ENCODE measurements at places on chromosomes 6 and 20.

- no peak for DNase-seq
Measured at GRCh38 chr20:23541330-23541729, 27.0 kb downstream of the CST9L start.

DNA sequence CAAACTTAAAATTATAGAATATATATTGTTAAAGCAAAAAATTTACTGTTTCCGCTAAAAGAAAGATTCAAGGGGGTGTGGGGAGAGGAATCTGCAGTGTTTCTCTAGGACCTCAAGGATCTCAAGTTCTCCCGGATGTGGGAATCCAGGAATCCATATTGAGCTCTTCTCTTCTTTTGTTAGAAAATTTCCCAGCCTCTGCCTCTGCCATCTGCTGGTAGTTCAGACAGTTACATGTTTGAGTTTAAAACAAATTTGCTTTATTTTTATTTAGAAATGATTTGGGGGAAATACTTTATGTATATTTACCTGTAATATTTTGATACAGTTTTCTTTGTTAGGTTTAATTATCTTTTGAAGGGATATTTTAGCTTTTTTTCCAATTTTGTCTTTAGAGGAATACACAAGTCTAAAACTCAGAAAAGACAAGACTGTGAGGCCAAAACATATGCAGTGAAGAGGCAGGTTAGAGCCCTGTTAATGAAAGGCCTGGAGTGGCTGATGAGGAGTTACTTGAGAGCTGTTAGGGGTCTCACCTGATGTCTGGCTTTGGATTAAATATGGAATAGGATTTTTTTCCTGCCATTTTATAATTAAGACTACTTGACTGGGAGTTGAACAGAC is 268.8 kb downstream of the ARID1B start:
- no peak for DNase-seq

- DNase-seq: no peak
Measured at GRCh38 chr6:27448456-27448855, 24.4 kb downstream of the ZNF184 start.

DNA sequence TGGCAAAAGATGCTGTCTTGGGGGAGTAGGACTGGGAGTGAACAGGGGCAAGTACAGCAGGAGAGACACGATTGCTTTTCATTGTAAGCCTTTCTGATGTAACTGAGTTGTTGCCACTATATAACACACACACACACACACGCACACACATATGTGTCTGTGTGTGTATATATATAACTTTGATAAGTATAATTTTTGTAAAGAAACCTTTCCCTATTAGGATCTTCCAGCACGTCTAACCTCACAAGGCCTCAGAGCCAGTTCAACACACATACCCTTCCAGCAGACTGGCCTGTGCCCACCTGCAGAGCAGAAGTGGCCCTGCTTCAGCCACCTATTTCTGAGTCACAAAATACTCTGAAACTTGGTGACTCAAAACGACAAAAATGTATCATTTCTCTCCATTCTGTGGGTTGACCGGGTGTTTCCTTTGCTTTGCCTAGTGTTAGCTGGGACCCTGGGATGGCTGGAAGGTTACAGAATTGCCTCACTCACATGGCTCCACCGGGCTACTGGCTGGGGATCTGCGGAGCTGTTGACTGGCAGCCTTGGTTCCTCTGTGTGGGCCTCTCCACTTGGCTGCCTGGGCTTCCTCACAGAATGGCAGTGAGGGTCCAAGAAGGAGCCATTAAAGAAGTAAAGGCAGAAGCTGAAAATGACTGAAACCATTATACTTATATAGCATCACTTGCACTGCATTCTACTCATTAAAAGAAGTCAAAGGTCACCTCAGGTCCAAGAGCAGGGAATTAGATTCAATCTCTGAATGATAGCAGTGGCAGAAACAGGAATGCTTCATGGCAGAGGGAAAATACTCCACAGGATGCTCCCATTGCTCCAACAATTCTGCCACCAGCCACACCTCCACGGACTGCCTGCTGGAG is 126.4 kb downstream of the BANF2 start:
- no peak for DNase-seq

DNA sequence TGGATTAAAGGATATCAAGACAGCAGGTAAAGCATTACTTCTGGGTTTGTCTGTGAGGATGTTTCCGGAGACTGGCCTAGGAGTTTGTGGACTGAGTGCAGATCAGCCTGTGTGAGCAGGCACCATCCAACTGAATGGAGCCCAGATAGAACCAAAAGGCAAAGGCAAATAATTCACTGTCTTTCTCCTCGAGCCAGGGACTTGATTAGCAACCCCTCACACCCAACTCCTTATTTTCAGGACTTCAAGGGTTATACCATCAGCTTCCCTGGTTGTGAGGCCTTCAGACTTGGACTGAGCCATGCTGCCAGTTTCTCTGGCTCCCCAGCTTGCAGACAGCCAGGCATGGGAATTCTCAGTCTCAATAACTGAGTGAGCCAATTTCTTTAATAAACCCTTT is 19.3 kb downstream of the PSMB1 start:
- DNase-seq: no peak

- no peak for DNase-seq
Measured at GRCh38 chr20:63313349-63314014, 20.5 kb downstream of the COL20A1 start.

GRCh38 chr6:149484733-149485700 is at the start of gene ZC3H12D:
ZC3H12D (minus strand) TSS chr6:149485014; CDS start chr6:149474543, 10,471 bp downstream.
- no peak for DNase-seq

DNA sequence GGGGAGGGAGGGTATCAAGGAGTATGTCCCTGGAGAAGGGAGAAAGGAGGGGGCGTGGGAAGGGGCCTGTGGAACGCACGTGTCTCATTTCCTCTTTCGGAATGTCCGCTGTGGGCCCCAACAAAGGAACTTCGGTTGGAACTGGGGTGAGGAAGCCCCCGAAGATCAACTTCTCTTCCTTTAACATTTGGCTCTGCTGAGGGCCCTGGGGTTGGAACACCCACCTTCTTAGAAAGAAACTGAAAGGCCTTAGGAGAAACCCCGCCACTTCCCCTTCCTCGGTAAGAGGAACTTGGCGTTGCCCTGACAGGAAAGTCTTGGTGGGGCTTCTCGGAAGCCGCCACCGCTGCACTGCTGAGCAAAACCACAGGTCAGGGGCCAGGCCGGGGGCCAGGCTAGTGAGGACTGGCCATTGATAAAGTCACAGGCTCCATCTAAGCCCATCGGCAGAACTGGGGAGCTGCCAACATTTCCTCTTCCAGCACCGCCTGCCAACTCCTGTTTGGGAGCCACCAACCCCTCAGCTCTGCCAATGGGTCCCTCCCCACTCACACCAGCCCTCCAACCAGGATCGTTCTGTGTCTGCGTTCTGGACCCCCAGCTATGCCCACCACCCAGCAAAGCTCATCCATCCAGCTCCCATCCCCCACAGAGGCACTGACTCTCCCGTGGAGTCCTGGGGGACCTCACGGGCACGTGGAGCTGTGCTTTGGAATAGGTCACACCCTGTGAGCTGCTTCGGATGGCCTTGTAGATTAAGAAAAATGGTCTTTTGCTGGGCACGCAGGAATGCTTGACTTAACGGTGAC is 44.8 kb downstream of the FGD2 start:
- no peak for DNase-seq

GRCh38 chr20:41167481-41168253 is 30.3 kb downstream of the PLCG1 start:
- no peak for DNase-seq

- no peak for DNase-seq
Measured at GRCh38 chr6:86502497-86502896, 434.8 kb upstream of the HTR1E start.

DNA sequence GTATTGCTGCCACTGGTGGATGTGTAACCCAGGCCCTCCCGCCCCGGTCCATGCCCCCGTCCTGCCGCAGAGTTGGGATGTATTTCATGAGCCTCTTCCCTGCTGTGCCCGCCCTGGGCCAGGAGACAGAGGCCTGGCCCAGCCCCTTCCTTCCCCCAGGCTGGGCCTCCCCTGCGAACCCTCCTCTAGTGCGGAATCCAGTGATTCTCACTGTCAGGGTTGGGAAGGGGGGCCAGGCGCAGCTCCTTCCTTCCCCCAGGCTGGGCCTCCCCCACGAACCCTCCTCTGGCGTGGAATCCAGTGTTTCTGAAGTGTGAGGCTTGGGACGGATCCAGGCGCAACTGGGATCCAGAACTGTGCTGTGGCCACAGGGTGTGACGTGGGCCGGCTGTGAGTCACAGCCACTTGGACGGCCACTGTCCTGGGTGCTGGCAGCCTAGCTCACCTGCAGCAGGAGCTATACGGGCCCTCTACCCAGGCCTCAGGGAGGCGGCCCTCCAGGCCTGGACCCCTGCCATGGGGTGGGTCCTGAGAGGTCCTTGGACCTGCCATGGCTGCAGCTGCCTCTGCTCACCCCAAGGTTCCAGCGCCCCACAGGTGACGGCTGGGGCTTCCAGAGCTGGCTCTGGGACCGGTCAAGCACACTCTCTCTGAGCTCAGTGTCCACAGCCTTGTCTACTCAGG is 28.3 kb downstream of the COL20A1 start:
- DNase-seq: no peak

DNA sequence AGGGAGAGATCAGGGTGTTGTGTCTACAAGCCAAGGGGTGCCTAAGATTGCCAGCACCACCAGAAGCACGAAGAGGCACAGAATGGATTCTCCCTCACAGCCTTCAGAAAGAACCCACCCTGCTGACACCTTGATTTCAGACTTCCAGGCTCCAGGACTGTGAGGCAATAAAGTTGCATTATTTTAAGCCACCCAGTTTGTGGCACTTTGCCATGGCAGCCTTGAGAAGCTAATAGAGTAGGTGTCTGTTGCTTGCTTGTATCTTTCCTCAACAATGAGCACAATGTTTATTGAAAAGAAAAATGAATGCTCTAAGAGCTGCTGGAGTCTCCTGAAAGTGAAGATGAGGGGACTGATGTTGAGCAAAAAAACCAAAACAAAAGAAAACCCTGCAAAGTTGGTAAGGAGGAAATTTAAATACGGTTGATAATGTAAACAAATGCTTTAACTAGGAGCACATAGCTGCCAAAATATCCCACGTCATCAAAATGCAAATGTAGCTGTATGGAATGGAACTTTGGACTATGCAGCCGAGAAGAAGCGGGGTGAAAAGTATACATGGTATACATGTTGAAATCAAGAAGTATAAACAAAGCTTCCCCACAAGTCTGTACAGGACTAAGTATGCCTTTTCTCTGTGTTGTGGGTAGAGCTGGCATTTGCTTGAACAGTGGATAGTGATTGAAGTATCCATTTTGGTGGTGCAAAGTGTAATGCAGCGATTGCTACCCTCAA is 8.0 kb downstream of the IL20RA start:
- DNase-seq: no peak

DNA sequence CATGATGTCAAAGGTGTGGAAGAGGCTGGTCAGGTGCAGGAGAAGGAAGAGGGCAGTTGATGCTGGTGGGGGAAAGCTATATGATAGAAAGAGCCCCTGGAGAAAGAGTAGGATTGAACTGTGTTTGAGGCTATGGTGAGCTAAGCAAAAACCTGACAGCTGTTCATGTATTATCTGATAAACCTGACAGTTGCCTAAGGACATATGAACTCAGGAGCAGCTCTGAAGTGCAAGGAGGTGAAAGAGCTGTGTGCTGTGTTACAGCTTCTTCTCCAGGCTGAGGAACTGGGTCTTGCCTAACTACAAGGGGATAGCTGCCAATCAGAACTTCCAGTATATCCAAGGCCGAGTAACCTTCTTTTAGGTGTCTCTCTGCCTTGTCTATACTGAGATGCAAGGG is 81.8 kb downstream of the LCA5 start:
- no peak for DNase-seq

DNA sequence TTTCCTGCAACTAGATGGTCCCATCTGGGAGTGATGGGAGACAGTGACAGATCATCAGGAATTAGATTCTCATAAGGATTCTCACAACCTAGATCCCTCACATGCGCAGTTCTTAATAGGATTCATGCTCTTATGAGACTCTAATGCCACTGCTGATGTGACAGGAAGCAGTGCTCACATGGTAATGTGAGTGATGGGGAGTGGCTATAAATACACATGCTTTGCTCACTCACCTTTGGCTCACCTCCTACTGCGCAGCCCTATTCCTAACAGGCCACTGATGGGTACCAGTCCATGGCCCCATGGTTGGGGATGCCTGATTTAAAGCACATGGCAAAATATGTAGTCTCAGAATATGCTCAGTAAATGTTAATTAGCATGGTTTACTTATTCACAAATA is 80.6 kb upstream of the MBOAT1 start:
- no peak for DNase-seq

DNA sequence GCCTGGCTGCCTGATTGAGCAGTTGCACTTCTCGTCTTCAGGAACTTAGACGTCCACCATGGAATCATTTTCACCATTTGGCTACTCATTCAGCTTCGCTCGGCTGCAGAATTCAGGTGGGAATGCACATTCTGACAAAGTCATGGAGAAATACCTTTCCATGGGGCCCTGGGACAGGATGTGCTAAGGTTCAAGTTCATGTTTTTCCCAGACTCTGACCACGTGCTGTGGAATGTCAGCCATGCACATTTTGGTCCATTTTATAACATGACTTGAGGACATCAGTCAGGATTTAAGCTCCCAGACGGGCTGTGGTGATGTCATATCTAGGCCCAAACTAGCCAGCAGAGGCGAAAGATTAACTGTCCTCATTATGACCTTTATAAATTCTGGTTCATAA is 205.3 kb downstream of the TBXT start:
- no peak for DNase-seq

DNA sequence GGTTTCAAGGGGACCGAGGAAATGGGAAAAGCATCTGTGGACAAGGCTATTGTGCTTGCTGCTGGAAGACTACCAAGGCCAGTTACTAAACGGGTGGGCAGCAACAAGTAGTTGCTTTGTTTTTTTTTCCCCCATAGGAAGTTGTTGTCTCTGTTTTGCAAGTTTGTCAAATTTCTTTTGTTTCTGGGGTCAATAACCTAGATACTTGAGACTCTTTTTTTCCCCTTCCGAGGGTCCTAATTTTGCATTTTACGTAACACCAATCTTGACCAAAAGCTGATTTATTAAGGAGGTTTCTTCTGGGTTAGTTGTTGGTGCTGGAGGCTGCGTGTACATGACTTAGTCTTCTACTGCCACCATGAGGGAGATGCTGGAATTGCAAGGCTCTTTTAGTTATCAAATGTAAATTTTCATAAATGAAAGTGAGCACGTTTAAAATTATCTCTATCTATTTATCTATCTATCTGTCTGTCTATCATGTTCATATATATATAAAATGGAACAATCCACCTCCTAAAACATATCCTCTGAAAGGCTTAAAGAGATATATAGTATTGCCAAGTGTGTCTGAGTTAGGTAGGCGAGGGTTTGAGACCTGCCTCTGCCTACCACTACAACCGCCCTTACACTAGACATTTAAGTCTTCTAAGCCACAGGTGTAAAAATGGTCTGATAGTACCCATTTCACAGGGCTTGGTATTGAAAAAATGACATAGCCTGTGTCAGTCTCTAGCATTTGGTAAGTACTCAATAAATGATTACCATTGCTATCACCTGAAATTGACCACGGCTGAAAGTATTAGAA is 60.2 kb downstream of the GCLC start:
- DNase-seq: no peak

DNA sequence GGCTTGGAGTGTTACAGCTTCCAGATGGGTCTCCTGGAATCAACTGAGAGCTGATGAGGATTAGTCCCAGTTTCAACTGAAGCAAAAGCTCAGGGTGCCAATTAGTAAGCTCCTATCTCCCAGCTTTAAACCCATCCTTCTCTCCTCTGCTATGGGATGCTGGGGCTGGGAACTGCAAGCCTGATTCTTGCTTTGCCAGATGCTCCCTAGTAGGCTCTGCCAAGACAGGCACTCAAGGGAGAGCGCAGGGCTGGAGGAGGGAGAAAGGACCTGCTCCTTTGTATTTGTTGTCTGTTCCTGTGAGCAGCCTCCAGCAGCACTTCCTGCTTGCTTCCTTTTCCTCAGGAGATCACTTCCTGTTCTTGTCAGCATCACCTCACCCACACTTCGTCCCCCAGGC is 309.7 kb downstream of the KIF16B start:
- DNase-seq: no peak
